ENCODE measurements at places on chromosomes 4 and X.

DNA sequence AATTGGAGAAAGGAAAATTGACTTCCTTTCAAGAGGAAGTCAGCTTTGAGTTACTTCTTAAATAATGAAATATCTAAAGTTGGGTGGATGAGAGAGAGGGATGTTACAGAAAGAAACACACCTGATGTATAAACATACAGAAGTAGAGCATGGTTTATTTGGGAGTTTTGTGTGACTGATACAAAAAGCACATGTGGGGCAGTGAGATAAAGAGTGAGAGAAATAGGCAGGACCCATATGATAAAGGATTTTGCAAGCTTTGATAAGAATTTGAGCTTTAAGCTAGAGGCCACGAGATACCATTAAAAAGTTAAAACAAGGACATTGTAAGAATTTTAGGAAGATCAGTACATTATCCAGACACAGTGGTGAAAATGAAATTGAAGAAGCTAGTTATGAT lies 263.3 kb upstream of the GPRIN3 start:
- no peak for DNase-seq

- DNase-seq, result no peak
Observed at GRCh38 chr4:121199742-121200561, 35.8 kb upstream of the TNIP3 start.

DNA sequence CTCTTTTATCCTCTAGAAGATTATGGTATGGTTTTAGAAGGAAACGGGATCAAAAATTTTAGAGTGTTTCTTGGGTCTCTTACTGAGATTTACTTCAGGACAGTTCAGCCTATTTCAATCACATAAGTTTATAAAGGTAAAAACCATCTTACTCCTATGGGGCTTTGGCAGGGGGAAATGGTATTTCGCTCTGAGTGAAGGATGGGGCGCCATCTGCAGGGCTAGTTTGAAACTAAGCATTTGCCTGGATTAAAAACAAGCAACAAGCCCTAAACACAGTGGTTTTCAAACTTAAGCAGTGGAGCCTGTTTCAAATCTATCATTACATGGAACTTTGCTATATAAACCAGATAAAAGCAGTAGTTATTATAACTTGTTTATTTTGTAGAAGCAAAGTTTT lies 361.5 kb upstream of the FMR1 start:
- no peak for DNase-seq

DNA sequence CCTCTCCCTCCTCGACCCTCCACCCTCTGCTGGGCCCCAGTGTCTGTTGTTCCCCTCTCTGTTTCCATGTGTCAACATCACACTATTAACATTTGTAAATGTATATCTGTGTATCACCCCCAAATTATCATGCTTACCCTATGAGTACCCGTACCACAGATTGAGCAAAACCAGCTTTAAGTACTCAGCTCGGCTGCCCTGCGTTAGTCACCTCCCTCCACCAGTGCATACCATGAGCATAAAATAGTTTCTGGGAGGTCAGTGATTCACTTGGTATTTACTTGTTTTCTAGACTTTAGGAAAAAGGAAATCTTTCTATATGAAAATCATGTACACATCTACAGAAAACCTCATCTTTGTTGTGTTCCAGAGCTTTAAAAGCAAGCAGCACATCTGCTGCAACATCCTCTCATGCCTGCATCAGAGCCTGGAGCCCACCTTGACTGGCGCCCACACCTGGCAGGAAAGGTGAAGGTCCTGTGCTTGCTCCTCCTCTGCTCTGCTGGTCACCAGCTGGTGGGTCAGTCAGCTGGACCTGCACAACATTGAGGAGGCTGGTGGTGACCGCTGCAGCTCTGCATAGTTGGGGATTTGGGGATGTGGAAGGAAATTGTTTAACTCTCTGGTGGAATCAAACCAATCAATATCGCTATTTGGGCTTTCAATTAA lies 214.4 kb upstream of the KLF3 start:
- DNase-seq, result no peak

GRCh38 chrX:98338544-98338943 lies 1454.8 kb downstream of the RPA4 start:
- no peak for DNase-seq

- DNase-seq, result no peak
Observed at GRCh38 chr4:23171976-23172375, 479.2 kb downstream of the GBA3 start.

DNA sequence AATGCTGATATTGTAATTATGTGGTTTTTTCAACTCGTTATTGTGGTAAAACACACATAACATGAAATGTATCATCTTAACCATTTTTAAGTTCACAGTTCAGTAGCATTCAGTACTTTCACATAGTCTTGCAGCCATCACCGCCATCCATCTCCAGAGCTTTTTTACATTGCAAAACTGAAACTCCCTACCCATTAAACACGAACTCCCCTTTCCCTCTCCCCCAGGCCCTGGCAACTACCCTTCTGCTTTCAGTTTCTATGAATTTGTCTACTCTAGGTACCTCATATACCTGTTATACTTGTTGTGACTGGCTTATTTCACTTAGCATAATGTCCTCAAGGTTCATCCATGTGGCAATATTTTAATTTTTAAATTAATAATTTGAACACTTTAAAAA lies 380.6 kb downstream of the MAPK10 start:
- no peak for DNase-seq

DNA sequence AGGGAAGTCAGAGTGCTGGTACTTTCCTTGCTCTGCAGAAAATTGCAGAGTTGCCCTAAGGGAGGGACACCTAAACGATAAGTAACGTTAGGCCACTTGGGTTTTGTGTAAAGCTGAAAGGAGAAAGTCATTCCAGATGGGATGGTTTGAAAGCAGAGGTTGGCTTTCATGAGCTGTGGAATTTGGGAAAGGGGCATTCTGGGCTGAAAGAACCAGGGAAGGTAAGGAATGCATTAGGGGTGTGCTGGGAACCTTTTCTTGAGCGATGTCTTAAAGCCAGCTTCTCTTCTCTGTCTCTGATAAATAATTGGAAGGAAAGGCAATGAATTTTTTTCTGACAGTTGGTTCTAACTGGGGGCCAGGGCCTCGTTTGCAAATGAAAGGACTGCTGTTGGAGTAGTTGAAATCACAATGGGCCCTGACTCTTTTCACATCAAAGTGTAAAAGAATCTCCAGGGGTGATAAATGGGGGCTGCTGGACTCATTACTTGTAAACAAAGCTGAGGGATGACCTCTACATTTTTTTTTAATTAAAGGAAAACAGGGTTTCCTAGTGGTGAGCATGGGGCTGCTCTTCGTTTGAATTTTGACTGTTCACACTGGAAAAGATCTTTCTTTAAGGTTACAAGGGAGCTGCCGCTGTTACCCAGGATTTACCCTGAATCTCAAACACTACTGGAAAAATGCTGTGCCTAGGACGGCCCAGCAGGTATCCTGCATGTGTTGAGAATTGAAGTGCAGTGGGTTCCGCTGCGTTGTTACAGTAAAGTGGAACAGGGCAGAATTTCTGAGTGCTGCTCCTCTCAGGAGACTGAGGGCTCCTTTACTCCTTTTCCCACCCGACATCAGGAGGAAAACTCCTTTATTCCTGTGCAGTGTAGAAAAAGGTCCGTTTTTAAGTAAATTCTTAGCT lies 25.0 kb downstream of the AFF1 start:
- no peak for DNase-seq

- DNase-seq, result no peak
Observed at GRCh38 chrX:107421337-107421861, 28.1 kb upstream of the FRMPD3 start.

DNA sequence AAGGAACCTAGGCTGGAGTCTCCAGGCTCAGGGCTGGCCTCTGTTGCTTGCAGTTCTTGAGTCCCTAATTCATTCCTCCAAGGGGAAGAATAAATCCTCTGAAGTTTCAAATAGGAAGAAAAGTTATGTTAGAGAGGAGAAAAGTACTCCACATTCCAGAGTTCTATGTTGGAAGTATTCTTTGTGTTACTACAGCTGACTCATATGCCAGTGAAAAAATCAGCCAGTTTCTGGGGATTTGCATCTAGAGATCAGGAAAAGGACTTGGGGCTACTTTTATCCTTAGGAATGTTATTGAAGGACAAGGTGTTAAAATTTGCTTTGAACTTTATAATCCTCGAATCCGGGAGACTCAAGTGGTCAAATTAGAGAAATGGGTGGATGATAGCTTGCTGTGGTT lies 11.7 kb upstream of the NUDT9 start:
- no peak for DNase-seq

DNA sequence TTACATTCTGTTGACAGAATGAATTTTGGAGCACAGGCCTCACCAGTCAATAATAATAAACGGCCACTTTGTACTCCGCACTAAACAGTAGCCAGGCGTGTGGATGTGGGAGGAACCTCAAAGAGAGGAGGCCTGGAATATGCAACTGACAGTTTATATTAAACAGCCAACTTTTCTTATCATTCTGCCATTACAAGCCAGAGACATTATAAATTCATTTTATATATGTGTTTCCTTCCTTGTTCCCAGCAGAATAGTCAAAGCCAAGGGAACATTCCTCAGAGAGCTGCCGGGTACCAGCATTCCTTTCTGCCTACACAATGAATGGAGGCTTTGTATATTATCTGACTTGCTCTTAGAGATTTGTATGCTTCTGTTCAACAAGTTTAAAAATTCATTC lies 436.5 kb upstream of the FTHL17 start:
- DNase-seq, result no peak
